ENCODE measurements at places on chromosomes 6 and 20.

DNA sequence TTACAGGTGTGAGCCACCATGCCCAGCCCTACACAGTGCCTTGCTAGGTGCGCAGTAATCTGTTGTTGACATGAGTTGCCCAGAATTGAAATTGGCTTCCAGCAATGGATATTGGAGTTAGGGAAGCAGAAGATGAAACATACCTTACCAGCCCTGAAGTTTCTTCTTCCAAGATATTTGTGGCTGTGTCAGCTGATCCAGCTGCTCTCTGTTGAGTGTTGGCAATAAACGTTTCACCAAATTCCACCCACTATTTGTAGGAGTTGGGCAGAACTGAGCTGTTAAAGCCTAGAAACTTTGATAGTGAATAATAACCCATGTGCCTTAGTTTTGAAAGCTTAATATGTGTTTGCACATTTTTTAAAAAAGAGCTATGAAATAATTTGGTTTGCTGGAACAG, 218.2 kb upstream of the SNX9 start:
- DNase-seq, result no peak

- no peak for DNase-seq
These were observed 143.4 kb upstream of the EXOC2 start for GRCh38 chr6:836276-836853.

GRCh38 chr6:148625609-148626008, 121.2 kb upstream of the UST start:
- no peak for DNase-seq

DNA sequence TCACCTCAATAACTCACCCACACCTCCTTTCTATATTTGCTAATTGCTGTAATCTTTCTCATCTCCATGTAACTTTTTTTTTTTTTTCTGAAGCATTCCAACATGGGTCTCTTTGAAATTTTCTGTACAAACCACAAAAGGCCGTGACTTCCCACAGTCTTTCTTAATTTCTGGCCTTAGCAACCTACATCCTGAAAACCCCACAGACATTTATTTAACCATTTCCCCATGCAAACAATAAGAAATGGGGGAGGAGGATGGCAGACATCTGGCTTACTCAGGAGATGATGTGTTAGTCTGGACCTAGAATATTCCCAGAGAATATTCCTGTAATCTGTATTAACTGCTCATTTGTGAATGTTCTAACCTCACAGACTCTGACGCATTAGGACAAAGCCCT, 57.6 kb downstream of the MEP1A start:
- no peak for DNase-seq

DNA sequence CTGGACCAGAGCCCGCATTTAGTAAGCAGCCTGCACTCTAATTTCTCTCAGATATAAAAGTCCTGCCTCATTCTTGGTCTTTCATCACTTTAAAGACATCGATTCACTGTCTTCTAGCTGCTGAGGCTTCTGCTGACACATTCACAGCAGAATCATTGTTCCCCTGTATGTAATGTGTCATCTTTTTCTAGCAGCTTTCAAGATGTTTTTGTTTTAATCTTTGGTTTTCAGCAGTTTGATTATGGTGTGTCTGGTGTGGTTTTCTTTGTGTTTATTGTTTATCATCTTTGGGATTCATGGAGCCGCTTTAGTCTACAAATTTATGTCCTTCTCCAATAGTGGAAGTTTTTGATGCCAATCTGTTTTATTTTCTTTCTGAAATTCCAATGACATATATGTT, 157.3 kb upstream of the STMND1 start:
- DNase-seq, result no peak

DNA sequence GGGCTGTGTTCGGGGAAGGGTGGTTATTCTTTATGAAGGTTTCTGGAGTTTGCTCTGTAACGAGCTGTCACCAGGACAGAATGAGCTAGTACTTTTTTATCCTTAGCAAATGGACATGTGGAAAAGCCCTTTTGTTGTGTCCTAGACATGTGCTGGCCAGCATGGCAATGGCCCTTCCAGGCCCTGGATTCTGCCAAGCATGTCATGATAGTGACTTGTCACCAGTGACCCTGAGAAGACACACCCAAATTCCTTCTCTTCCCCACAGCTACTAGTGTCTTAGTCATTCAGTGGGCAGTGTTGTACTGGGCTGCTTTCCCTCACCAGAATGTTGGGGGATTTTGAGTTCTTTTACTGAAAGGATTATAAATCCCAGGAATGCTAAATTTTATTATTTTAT, 74.0 kb upstream of the XRN2 start:
- DNase-seq, result no peak

DNA sequence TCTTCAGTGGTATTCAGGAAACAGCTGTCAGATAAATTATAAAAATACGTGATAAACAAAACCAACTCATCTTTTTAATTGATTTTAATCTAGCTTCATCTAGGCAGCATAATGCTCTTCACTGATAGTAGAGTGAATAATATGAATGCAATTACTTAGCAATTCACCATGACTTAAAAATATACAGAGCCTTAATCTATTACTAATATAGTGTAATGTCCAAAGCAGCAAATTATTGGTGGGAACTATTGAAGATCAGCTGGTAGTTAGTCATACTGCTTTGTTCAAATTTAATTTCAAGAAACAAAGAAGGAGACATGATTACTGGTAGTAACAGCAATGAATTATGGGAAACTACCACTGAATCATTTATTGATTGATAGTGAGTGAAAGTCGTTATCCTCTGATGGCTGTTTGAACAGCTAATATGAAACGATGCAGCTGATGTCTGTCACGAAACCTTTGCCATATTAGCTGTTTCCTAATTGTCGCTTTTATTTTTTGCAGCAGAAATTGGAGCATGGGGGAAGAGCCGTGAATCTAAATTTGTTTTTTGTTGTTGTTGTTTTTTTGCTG, 99.2 kb downstream of the NKAIN2 start:
- DNase-seq, result no peak

DNA sequence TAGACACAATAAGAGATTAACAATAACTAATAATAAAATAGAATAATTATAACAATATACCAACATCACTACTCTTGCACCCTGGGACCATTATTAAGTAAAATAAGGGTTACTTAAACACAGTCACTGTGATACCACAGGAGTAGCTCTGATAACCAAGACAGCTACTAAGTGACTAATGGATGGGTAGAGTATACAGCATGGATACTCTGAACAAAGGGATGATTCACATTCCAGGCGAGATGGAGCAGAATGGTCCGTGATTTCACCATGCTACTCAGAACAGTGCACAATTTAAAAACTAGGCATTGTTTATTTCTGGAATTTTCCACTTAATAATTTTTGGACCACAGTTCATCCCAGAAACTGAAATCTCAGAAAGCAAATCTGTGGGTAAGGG, 80.0 kb upstream of the FUT9 start:
- no peak for DNase-seq

DNA sequence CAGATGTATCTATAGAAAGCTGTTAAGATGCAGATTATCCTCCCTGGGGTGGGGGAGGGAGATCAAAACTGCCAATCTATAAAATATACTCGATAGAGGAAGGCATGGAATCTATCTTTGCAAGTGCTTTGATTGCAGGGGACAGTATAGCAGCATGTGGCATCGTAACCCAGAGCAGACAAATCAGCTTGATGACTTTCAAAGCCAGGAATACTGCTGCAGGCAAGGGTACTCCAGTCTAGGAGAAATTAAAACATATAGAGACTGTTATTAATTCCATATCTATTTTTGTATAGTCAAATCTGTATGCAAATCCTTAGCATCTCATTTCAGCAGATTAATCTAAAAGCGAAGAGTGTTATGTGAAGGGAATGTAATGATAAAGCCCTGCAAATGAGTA, 159.4 kb downstream of the MMS22L start:
- DNase-seq, result no peak

DNA sequence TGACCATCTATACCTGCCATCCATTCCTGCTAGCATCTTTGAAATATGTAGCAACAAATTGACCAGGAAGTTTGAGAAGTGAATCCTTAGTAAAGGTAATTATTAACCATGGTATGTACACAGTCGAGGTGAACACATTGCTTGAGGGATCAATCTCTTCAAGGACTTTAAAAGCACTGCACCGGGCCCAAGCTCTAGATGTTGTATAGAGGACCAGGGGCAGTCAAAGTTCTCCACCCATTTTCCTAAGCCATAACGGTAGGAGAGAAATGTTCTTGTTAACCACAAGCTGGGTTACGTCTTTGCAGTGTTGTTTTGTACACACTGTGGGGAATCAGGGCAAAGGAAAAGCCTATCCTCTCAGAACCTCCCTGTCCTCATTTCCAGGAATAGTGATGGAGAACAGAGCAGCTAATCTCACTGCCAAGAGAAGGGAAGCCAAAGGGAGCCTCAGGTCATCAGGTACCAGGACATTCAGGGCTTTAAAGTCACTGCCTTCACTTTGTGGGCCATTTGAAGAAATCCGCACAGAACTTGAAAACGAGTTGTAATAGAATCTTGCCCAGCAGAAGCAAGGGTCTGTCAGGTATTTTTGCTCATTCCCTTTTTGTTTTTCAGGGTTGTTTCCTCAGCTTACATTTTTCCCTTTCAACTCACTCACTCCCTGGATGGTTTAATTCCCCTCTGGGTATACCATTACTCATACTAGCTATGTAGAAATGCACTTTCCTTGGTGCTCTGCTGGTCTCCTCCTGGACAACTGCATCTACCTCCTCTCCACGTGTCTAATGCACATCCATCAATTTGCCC, 5.3 kb upstream of the PM20D2 start:
- DNase-seq, result no peak

- no peak for DNase-seq
These were observed 34.3 kb downstream of the GJA10 start for GRCh38 chr6:89928604-89929003.

- no peak for DNase-seq
These were observed 110.4 kb downstream of the ADGB start for GRCh38 chr6:146709036-146709622.

- DNase-seq, result no peak
These were observed 34.9 kb upstream of the THBS2 start for GRCh38 chr6:169288591-169288990.

GRCh38 chr20:18138639-18139583, 1.2 kb downstream of the KAT14 start:
- no peak for DNase-seq

DNA sequence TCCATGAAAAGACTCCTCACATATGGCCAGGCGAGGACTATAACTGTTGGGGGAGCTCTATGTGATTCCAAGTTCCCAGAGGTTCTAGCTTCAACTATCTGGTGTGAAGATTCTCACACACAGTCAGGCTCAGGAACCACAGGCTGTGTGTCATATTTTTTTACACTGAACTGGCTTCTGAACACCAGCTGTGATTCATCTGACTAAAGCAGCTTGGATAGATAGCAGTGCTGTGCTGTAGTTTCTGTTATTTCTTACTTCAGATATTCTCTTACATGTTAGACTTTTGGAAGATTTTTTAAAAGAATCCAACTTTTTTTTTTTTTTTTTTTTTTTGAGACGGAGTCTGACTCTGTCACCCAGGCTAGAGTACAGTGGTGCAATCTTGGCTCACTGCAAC, 140.7 kb upstream of the MCHR2 start:
- DNase-seq, result no peak

GRCh38 chr20:34131491-34131890, 19.4 kb upstream of the EIF2S2 start:
- no peak for DNase-seq

DNA sequence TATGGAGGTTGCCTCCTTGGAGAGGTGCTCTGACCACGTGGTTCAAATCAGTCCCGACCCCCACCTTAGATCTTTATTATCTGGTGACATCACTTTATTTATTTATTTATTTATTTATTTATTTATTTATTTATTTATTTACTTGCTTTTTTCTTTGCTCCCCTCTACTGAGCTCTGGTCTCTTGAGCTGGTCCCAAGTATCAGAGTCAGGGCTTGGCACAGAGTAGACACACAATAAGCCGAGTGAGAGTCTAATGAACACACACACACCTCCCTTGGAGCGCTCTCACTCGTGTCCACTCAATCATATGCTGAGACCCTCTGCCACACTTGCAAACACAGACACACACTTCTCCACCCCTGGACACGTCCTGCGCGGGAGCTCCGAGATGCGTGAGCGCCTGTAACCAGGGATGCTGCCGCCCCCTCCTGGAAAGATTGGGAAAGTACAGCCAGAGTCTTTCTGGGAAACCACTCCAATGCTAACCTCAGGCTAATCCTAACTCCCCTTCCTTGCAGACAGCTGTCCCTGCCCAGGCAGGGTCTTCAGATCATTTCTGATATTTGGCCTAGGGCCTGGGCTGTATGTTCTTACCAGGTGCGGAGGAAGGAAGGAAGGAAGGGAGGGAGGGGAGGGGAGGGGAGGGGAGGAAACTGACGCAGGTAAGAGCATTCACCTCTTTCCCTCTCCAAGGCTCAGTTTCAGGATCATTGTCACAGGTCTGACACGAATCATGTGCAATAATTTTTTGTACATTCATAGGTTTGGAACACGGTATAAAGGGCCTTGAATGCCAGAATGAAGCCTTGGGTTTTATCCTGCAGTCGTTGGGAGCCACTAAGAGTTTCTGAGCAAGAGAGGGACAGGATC, 70.9 kb downstream of the STK35 start:
- peak; percentile 41 for DNase-seq

DNA sequence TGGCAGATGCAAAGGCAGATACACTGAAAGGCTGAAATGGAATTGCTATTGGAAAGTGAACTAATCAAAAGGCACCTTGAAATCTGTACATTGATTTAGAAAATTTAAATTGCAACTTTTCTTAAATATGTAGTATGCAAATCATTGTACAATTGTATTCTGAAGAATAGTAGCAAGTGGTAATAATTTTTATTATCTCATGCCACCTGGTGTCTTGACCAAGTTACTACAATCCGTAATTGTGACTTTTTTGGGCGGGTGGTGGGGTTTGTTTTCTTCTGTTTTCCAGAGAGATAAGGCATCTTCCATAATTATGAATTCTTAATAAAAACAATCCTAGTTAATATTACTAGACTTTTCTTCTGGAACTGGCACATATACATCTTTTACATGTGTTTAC, 12.5 kb upstream of the BCKDHB start:
- no peak for DNase-seq

- no peak for DNase-seq
These were observed 112.6 kb downstream of the B3GAT2 start for GRCh38 chr6:70844301-70844700.

- no peak for DNase-seq
These were observed 58.5 kb upstream of the FNDC1 start for GRCh38 chr6:159110748-159111147.

DNA sequence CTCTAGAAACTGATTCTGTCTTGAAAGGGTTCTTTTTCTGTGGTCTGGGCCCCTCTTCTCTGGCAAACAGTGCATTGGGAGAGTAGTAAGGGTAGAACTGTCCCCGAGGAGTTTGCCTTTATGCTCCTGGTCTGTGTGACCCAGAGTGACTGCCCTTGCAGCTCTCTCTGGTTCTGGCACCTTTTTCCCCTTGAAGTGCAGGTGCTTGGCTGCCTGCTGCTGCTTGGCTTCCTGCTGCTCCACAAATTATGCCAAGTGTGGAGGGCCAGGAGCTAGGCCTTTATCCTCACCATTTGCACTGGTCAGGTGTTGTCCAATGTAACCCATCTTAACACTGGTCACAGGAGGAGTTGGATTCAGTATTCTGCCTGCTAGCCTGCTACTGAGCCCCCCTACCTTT, 11.2 kb downstream of the KIZ start:
- DNase-seq, result no peak
